ENCODE measurements at places on chromosomes 6 and 20. TPM values are rescaled to one million over a fixed set of nuclear protein-coding genes. Genes with fewer than 3 reads are reported as not detected.

Gene KCNG1
- total RNA-seq, result 3.4 TPM

GRCh38 chr20:45372241-45372640, 5.9 kb downstream of the TP53TG5 start:
- H3K27ac ChIP-seq, result no peak overlapping the region
- no peaks in the 10 kb centered on the region for H3K27me3 ChIP-seq
- no peaks in the 10 kb centered on the region for H3K36me3 ChIP-seq
- DNase-seq, result no peak

DNA sequence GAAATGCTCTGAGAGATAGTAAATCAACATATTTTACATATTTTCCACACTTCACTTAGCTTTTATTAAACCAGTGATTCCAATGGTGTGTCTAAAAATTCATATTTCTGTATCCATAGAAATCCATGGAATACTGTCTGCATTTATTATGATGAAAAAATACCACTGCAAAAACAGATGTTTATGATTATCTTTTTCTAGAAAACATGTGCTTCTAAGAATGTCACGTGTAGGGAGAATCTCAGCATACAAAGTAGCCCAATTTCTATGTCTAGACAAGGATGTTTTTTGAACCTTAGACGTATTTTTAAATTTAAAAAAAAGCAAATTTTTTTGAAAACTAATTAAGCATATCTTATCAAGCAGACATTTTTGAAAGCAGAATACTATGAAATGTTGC, 622.4 kb downstream of the TENT5A start:
- no peaks in the 10 kb centered on the region for H3K4me1 ChIP-seq
- DNase-seq, result no peak
- no peaks in the 10 kb centered on the region for H3K27me3 ChIP-seq
- H3K4me3 ChIP-seq, result no peak overlapping the region
- H3K36me3 ChIP-seq, result no peaks in the 10 kb centered on the region

Gene ELMO2
- 78.6 TPM for total RNA-seq

- no peaks in the 10 kb centered on the region for H3K4me1 ChIP-seq
- H3K27ac ChIP-seq, result no peak overlapping the region
- no peak for DNase-seq
- H3K4me3 ChIP-seq, result no peak overlapping the region
These were observed 279.2 kb upstream of the FERMT1 start for GRCh38 chr20:6401893-6402557.

GRCh38 chr6:163296835-163297519, 117.5 kb upstream of the QKI start:
- DNase-seq, result no peak
- H3K27ac ChIP-seq, result no peak overlapping the region
- H3K36me3 ChIP-seq, result no peaks in the 10 kb centered on the region
- H3K27me3 ChIP-seq, result peaks cover 4% of the 10 kb centered on the region
- no peaks in the 10 kb centered on the region for H3K4me1 ChIP-seq

DNA sequence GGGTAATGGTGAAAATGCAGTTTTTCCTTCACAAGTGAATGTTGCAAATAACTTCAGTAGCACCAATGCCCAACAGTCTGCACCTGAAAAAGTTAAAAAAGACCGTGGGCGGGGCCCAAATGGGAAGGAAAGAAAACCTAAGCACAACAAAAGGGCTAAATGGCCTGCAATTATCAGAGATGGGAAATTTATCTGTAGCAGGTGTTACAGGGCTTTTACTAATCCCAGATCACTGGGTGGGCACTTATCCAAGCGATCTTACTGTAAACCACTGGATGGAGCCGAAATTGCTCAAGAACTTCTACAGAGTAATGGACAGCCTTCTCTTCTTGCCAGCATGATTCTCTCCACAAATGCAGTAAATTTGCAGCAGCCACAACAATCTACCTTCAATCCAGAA, 64.8 kb upstream of the SMIM8 start:
- no peaks in the 10 kb centered on the region for H3K4me1 ChIP-seq
- no peak overlapping the region for H3K4me3 ChIP-seq

GRCh38 chr6:142367501-142368018, 65.8 kb downstream of the ADGRG6 start:
- no peaks in the 10 kb centered on the region for H3K36me3 ChIP-seq
- H3K4me1 ChIP-seq, result no peaks in the 10 kb centered on the region
- no peak overlapping the region for H3K4me3 ChIP-seq
- no peak for DNase-seq
- H3K27me3 ChIP-seq, result no peaks in the 10 kb centered on the region
- no peak overlapping the region for H3K27ac ChIP-seq

Gene CST2
- not detected for total RNA-seq

DNA sequence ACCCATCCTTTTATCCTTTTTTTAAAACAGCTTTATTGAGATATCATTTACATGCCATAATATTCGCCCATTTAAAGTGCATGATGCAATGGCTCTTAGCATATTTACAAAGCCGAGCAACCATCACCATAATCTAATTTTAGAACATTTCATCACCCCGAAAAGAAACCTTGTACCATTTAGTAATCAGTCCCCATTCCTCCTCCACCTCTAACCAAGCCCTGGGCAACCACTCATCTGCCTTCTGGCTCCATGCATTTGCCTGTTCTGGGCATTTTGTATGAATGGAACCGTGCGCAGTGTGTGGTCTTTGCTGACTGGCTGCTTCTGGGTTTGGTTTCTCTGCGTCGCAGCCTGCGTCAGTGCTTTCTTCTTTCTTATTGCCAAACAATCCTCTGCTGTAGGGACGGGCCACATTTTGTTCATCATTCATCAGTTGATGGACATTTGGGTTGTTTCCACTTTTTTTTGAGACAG, 10.2 kb upstream of the EEF1A2 start:
- H3K36me3 ChIP-seq, result no peaks in the 10 kb centered on the region
- H3K4me1 ChIP-seq, result no peaks in the 10 kb centered on the region
- no peak overlapping the region for H3K4me3 ChIP-seq

GRCh38 chr20:50534567-50534966, 24.4 kb downstream of the PTPN1 start:
- no peak overlapping the region for H3K4me3 ChIP-seq
- H3K27ac ChIP-seq, result no peak overlapping the region
- H3K27me3 ChIP-seq, result no peaks in the 10 kb centered on the region
- no peaks in the 10 kb centered on the region for H3K36me3 ChIP-seq

Gene RAET1E
- total RNA-seq, result 3.4 TPM

- H3K36me3 ChIP-seq, result peaks cover 9% of the 10 kb centered on the region
- peaks cover 45% of the 10 kb centered on the region for H3K4me1 ChIP-seq
These were observed 15.6 kb downstream of the TMEM30A start for GRCh38 chr6:75268988-75269354.

DNA sequence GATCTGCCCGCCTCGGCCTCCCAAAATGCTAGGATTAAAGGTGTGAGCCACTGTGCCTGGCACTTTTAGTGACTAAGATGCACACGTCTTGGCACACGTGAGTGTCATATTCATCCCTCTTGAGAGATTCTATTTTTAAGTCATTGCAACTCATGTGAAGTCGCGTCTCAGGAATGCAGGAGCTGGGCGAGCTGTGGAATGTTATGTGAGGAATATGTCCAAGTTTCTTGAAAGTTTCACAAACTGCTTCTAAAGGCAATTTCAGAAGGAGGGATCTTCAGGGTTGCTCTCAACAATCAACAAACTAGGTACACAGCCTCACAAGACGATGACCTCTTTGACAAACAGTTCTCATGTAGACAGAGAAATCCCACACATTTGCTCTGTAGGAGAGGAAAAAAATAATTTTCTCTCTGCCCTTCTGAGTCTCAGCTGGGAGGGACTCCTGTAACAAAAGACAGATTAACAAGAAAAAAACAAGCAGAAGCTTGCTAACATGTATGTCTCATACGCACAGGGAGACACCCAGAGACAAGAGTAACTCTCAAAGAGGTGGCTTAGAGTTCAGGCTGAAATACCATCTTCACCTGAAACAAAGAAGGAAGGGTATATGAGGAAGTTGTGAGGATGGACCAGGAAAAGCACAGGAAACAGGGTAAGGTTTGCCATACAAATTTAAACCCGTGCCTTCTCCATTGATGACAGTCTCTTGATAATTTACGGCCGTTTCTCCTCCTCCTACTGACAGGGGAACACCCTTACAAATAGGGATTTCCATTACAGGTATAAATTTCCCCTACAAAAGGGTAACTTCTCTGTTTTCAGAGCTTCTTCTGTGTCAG, 45.3 kb upstream of the FAM50B start:
- peaks cover 4% of the 10 kb centered on the region for H3K4me1 ChIP-seq
- H3K27ac ChIP-seq, result no peak overlapping the region
- no peak overlapping the region for H3K4me3 ChIP-seq
- H3K27me3 ChIP-seq, result no peaks in the 10 kb centered on the region
- no peak for DNase-seq

Gene FOXA2
- not detected for total RNA-seq

- H3K27me3 ChIP-seq, result no peaks in the 10 kb centered on the region
- no peak for DNase-seq
- H3K27ac ChIP-seq, result no peak overlapping the region
- no peak overlapping the region for H3K4me3 ChIP-seq
- H3K4me1 ChIP-seq, result peaks cover 31% of the 10 kb centered on the region
These were observed 86.7 kb upstream of the F13A1 start for GRCh38 chr6:6407071-6407741.

DNA sequence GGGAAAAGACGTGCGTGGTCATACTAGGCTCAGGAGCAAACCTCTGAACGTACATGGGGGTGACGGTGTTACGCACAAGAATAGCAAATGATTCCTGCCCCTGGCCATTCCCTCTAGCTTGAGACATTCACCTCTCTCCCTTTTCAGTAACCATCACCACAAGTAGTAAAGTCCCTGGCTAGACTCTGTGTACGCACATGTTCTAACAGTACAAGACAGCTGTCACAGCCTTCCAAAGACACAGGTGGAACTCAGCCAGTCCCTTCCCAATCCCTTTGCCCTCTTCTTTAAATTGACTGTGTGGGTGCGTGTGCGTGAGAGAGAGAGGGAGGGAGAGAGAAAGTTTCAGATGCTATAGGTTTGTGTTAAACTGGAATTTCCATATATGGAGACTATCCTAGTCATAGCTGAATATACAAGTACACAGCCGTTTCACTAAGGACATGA, 67.3 kb downstream of the LY86 start:
- H3K4me1 ChIP-seq, result peaks cover 51% of the 10 kb centered on the region
- DNase-seq, result no peak
- H3K36me3 ChIP-seq, result no peaks in the 10 kb centered on the region
- peak overlapping the region; percentile 9 for H3K27ac ChIP-seq
- H3K27me3 ChIP-seq, result no peaks in the 10 kb centered on the region
- H3K4me3 ChIP-seq, result no peak overlapping the region

- H3K36me3 ChIP-seq, result no peaks in the 10 kb centered on the region
- H3K27ac ChIP-seq, result no peak overlapping the region
- peaks cover 65% of the 10 kb centered on the region for H3K4me1 ChIP-seq
- H3K4me3 ChIP-seq, result no peak overlapping the region
These were observed 25.4 kb downstream of the SLC17A9 start for GRCh38 chr20:62977613-62978560.

- peak overlapping the region; percentile 84 for H3K4me3 ChIP-seq
- H3K36me3 ChIP-seq, result no peaks in the 10 kb centered on the region
- peaks cover 31% of the 10 kb centered on the region for H3K4me1 ChIP-seq
- H3K27ac ChIP-seq, result peak overlapping the region; percentile 88
These were observed 100.7 kb downstream of the NOL4L start for GRCh38 chr20:32484225-32484957.

GRCh38 chr6:31721351-31722020, at the start of gene LY6G6C:
Gene LY6G6C, minus strand, starts transcription at chr6:31721746. Its CDS starts 67 bp downstream, at chr6:31721679.
- no peaks in the 10 kb centered on the region for H3K27me3 ChIP-seq
- H3K4me3 ChIP-seq, result no peak within 1 kb of the TSS
- H3K4me1 ChIP-seq, result peaks cover 25% of the 10 kb centered on the region
- no peak within 1 kb of the TSS for H3K27ac ChIP-seq
- DNase-seq, result peak; percentile 61
- peaks cover 18% of the 10 kb centered on the region for H3K36me3 ChIP-seq

Gene HCK
- 155 TPM for total RNA-seq

DNA sequence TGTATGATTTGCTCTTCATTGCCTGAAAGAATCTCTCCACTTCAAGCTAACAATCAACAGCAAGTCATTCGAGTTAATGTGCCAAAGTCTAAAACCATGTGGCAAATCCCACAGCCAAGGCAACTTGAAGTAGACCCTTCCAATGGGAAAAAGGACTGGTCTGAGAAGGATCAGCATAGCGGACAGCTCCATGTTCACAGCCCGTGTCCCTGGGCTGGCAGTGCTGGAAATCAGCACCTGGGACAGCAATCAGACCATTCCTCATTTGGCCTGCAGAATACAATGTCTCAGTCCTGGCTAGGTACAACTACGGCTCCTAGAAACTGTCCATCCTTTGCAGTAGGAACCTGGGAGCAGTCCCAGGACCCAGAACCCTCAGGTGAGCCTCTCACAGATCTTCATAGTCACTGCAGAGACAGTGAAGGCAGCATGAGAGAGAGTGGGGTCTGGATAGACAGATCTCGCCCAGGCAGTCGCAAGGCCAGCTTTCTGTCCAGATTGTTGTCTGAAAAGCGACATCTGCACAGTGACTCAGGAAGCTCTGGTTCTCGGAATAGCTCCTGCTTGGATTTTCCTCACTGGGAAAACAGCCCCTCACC, 1.1 kb downstream of the GJA10 start:
- H3K4me3 ChIP-seq, result no peak overlapping the region
- no peak for DNase-seq
- H3K4me1 ChIP-seq, result no peaks in the 10 kb centered on the region
- H3K36me3 ChIP-seq, result no peaks in the 10 kb centered on the region
- H3K27ac ChIP-seq, result no peak overlapping the region

DNA sequence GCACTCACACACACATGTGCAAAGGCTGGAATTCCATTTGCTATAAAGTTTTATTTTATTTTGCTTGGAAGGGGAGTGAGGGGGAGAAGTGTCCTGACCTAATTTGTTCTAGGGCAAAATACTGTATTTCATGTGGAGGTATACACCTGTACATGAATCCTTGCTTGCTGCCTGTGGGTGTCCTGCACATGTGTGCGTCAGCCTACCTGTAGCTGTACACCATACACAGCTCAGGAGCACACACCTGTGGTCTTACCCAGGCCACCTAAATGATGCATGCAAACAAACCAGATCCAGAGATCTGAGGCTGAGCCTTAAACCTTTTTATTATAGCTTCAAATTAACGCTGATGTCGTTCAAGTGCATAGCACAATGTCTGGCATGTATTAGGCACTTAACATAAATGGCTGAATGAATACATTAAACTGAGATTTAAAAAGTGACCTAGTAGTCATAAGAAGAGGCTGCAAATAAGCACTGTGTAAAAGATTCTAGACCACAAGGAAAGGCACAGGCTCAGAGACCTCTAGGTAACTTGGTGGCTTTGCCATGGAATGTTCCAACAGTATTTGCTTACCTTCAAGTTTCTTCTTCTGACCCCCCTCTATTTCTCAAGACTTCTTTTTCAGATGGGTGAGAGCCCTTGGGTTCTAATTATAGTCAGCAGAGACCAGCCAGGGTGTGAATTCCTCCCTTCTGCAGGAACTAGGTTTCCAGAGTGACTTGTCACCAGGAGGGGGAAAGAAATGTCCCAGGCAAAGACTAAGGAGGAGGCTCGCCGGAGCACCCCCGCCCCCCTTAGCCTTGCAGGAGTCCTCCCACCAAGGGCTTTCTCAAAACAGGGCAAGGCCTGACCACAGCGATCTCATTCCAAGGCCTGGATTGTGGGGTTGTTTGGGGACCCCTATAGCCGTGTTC, 13.4 kb downstream of the FOXC1 start:
- no peak overlapping the region for H3K27ac ChIP-seq
- peaks cover 16% of the 10 kb centered on the region for H3K4me1 ChIP-seq
- H3K27me3 ChIP-seq, result peaks cover 83% of the 10 kb centered on the region

Gene PAX1
- total RNA-seq, result not detected

Gene COL12A1
- total RNA-seq, result 23.7 TPM

- H3K27me3 ChIP-seq, result no peaks in the 10 kb centered on the region
- DNase-seq, result no peak
- H3K4me3 ChIP-seq, result no peak overlapping the region
- H3K4me1 ChIP-seq, result peaks cover 11% of the 10 kb centered on the region
These were observed 114.2 kb downstream of the MOXD1 start for GRCh38 chr6:132287101-132287500.

Gene PPIL6
- total RNA-seq, result 0.19 TPM

- no peak overlapping the region for H3K4me3 ChIP-seq
- no peaks in the 10 kb centered on the region for H3K4me1 ChIP-seq
- no peaks in the 10 kb centered on the region for H3K27me3 ChIP-seq
- no peak overlapping the region for H3K27ac ChIP-seq
- H3K36me3 ChIP-seq, result no peaks in the 10 kb centered on the region
These were observed 14.5 kb upstream of the GUCA1A start for GRCh38 chr6:42158631-42159030.

Measured in spleen (tissue), 13 donors.